ENCODE measurements at places on chromosomes 13 and 19.

DNA sequence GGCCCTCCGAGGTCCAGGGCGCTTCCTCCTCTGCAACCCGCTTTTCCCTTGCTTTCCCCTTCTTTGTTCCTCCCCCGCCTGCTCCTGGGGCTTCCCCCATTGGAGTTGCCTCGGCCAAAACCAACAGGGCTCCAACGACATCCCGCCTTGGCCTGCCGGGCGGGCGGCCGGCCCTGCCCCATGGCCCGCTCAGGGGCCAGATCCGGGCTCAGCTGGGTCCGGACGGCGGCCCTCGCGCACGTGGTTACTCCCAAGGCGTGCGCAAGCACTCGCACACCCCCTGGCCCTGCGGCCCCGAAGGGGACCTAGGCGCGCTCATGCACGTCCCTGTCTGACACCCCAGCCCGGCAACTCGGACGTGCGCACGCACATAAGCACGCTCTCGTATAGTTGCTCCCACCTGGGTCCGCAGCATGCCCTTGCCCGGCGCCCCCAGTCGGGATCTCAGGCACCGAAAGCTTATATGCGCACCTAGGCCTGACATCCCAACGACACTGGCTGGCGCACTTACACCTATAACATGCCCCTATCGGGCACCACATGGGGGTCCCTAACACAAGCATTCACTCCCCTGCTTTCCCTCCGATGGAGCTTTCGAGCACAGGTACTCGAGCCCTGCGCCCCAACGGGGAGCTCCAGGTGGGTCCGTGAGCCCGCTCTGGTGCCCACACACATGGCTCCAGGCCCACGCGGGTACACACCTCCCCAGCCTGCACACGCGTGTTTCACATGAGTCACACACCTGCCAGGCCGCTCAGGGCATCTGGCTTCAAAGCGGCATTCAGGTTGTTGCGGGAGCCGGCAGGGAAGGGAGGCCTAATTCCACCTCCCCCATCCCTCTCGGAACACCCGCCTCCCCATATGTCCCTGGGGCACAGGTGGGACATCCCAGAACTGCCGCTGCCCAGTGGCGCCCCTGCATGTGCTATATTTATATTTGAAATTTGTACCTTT lies 15.0 kb downstream of the NFIX start:
- no peak for DNase-seq

- DNase-seq: no peak
These were observed 208.0 kb downstream of the LHFPL6 start for GRCh38 chr13:39394796-39395678.

DNA sequence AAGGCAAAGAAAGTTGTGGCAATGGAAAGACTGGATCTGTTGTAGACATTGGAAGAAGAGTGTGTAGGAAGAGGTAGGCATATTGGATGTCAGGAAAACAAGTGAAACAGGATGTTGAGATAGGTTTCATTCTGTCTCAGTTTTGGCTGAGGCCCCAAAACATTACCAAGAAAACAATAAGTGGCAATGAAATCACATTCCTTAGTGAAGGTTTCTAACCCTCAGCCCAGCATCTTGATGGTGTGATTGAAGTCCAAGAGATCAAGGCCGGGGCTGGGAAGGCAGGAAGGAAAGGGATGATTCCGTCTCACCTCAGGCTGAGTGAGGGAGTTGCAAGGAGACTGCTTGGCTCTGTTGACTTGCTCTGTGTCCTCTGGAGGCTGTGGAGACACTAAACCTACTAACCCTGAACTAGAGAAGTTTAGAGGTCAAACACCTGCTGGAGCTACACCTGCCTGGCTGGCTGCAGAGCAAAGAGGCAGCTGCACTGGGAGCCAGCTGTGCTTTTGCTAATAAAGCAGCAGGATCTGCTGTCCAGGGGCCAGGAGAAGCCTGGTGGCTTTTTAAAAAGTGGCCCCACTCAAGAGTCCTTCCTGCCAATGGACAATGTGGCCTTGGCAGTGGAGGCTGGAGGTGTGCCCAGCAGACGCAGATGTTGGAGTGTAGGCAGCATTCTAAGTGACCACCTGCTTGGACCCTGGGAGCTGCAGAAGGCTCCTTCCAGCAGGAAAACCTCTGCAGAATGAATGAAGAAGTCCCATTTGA lies 53.6 kb downstream of the DGKH start:
- DNase-seq: no peak

DNA sequence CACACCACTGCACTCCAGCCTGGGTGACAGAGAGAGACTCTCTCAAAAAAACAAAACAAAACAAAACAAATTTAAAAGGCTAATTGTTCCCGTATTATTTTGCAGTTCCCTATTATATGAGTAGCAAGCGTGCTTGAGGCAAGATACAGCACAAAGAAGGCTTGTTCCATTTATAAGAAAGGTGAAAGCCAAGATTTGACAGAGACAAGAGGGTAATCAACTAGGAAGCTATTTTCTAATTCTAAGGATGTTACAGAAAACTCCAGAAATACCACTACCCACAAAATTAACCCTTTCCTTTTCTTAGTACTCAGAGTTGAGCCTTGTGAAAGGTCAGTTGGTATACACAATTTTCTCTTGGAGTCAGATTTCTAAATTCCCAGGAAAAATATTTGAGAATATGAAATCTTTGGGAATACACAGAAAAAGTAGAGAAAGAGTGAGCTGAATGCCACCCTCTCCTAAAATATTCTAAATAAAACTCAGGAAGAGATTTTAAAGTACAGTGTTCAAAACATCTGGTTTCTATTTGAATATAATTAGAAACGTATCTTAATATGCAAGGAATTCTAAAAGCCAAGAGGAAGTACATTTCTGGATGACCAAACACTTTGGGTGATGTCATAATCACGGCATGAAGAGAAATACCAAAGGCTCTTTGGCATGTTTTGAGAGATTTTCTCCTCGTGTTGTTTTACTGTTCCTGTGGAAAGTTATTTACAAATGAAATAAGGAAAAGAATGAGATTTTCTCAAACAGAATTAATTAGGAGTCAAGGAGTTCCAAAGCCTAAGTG lies 63.0 kb upstream of the FLT1 start:
- no peak for DNase-seq

DNA sequence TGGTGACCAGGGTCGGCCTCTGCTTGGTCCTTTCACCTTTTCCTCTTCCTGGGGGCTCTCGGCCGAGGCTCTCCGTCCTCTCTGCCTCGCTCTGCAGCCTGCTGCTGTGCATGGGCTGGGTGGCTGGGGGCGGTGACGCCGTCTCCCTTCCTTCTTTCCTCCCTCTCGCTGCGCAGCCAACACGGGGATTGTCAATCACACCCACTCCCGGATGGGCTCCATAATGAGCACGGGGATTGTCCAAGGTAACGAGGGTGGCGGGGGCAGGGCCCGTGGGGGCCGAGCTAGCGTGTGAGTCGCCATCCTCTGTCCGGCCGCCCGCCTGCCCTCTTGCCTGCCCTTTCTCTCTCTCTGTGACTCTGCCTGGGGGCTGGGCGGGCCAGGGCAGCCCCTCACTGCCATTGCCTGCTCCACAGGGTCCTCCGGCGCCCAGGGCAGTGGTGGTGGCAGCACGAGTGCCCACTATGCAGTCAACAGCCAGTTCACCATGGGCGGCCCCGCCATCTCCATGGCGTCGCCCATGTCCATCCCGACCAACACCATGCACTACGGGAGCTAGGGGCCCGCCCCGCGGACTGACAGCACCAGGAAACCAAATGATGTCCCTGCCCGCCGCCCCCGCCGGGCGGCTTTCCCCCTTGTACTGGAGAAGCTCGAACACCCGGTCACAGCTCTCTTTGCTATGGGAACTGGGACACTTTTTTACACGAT lies 7.1 kb downstream of the YIPF2 start:
- no peak for DNase-seq

- no peak for DNase-seq
These were observed 21.0 kb upstream of the FXYD3 start for GRCh38 chr19:35094656-35095055.

DNA sequence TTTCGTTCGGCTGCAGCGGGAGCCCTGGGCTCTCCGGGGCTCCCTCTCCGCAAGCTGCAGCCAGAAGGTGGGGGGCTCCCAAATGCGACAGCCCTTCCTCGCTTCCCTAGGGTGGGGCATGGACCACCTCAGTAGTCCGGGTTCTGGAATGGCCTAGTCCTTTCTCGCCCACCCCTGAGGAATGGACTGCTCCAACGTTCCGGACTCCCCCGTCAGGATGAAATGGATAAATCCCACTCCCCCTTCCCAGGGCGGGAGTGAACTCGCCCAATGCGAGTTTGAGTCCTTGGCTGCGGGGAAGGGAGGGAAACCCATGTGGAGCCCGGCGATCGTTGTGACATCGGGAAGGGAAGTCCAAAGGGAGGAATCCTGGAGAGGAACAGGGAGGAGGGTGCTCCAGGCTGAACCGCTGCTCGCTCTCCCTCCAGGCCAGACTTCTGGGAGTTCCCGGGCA lies 5.5 kb downstream of the HRC start:
- no peak for DNase-seq

DNA sequence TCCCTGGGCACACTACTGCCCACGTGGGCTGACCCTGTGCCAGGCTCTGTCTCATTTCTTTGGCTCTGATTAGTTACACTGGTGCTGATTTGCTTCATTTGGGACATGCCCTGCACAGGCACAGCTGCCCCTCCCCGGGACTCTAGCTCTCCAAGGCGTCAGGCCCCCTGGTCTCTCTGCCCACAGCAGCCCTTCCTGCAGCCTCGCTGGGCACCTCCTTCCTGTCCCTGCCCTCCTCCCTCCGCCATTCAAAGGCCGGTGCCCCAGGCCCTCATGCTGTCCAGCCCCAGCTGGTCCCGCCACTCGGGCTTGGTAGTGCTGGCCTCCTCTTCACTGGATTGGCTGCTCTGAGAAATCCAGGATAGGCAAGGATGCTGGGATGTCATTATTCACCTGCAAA lies 73.1 kb downstream of the ERICH6B start:
- no peak for DNase-seq

DNA sequence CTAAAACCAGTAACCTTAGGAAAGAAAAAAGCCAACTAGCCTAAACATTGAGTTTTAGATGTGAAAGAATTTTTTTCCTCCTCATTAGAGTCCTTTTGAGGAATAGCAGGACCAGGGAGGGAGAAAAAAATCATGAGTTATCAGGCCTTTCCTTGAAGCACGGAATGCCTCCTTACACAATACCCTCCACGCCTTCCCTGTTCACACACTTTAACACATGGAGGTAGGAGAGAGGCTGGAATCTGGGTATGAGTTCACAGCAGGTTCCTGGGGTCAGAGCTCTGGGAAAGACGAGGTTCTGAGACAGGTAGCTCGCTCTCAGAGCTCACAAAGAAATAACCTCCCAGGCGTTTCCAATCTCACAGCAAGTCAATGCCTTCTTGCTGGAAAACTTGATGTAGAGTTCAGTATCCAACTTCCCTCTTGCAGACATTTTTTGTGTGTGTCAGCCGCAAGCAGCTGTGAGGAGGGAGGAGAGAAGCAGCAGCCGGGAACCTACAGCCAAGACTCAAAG lies 716 bp downstream of the ZNF573 start:
- DNase-seq: no peak

- DNase-seq: no peak
These were observed 70.7 kb downstream of the SPACA7 start for GRCh38 chr13:112446867-112447266.

DNA sequence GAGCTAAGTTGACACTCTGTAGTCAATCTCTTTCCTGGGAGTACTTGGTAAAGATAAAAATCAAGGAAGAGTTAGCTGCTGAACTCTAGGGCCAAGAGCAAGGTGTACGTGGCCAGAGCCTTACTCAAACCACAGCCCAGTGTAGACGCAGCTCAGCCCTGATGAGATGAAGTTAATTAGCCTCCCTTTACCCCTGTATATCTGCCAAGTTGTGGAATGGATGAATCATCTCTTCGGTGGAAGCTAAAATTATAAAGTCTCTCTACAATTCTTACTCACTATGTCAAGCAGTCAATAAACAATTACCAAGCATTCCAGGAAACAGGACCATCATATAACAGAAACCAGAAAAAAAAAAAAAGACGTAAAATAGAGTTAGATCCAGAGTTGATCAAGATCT lies 146.9 kb upstream of the UFM1 start:
- DNase-seq: no peak

GRCh38 chr13:100944791-100945345 lies 270.3 kb upstream of the TMTC4 start:
- DNase-seq: no peak

- no peak for DNase-seq
These were observed 11.4 kb downstream of the VSTM2B start for GRCh38 chr19:29537181-29537580.

GRCh38 chr13:102558029-102558428 lies 38.8 kb upstream of the TPP2 start:
- no peak for DNase-seq

All from stimulated activated CD8-positive, alpha-beta memory T cell treated with anti-CD3 and anti-CD28 coated beads, Interleukin-7, amount 100 ng/mL, for 24 hours (primary cell).